ENCODE measurements at places on chromosomes 4 and X. TPM values are rescaled to one million over a fixed set of nuclear protein-coding genes. Genes with fewer than 3 reads are reported as not detected.
A peak's percentile ranks its signal among the peaks of the same experiment; 100 is the strongest.

DNA sequence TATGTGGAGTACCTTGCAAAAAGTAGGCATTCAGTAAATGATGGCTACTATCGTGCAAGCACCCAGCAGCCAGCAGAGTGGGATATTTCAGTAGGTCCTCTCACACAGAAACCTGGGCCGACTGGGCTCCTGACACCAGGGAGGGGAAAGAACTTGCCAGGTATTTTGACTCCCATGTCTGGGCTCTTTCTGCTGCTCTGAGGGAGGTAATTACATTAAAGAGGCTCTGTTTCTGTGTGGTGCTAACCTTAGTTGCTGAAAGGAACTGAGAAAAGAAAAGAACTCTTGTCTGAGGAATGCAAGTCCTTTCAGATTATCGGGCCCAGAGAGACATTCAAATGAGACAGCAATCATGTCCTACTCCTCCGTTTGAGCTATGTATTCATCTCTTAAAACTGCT, 175.8 kb upstream of the MTMR8 start:
- H3K4me3 ChIP-seq: no peak overlapping the region
- H3K27ac ChIP-seq: no peak overlapping the region
- no peaks in the 10 kb centered on the region for H3K27me3 ChIP-seq
- H3K4me1 ChIP-seq: no peaks in the 10 kb centered on the region
- DNase-seq: no peak

GRCh38 chr4:67125636-67126514, 419.4 kb downstream of the CENPC start:
- H3K4me1 ChIP-seq: no peaks in the 10 kb centered on the region
- H3K4me3 ChIP-seq: no peak overlapping the region
- no peaks in the 10 kb centered on the region for H3K27me3 ChIP-seq

- H3K4me1 ChIP-seq: peaks cover 21% of the 10 kb centered on the region
- H3K4me3 ChIP-seq: peak overlapping the region; percentile 92
- no peak for DNase-seq
- peak overlapping the region; percentile 83 for H3K27ac ChIP-seq
- H3K36me3 ChIP-seq: peaks cover 18% of the 10 kb centered on the region
- H3K27me3 ChIP-seq: no peaks in the 10 kb centered on the region
These were observed 653 bp downstream of the PLA2G12A start for GRCh38 chr4:109729117-109729717.

Gene PDE6B
- 23.2 TPM for total RNA-seq

DNA sequence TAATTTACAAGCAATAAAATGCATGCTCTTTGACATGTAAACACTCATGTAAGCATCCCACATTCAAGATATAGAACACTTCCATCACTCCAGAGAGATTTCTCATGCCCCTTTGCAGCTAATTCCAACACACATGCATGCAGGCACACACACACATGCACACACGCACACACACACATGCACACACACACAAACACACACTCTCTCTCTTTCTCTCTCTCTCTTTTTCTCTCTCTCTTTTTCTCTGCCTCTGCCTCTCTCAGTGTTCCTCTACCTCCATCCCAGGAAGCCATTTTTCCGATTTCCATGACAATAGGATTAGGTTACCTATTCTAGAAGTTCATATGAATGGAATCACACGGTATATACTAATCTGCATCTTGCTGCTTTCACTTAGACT, 11.9 kb upstream of the SOD3 start:
- H3K27ac ChIP-seq: no peak overlapping the region
- H3K4me1 ChIP-seq: no peaks in the 10 kb centered on the region
- H3K27me3 ChIP-seq: peaks cover 2% of the 10 kb centered on the region
- no peaks in the 10 kb centered on the region for H3K36me3 ChIP-seq
- no peak for DNase-seq

DNA sequence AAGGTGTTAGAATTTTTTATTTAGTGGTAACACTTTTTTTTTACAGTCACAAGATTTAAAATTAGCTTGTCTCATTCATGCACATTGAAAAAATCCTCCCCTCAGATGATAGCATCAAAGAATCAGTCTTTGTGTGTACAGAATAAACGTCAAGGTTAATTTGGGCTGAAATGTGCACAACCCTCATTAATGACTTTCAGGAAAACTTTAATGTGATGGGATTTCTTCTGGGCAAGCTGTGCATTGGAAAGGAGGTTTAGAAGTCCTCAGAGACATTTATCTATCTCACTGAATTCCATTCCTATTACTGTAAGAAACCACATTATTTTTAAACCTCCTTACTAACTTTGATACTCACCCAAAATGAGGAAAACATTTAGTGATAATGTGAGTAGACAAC, 88.2 kb upstream of the TECRL start:
- H3K27ac ChIP-seq: no peak overlapping the region
- no peaks in the 10 kb centered on the region for H3K4me1 ChIP-seq
- H3K36me3 ChIP-seq: no peaks in the 10 kb centered on the region
- H3K27me3 ChIP-seq: no peaks in the 10 kb centered on the region

DNA sequence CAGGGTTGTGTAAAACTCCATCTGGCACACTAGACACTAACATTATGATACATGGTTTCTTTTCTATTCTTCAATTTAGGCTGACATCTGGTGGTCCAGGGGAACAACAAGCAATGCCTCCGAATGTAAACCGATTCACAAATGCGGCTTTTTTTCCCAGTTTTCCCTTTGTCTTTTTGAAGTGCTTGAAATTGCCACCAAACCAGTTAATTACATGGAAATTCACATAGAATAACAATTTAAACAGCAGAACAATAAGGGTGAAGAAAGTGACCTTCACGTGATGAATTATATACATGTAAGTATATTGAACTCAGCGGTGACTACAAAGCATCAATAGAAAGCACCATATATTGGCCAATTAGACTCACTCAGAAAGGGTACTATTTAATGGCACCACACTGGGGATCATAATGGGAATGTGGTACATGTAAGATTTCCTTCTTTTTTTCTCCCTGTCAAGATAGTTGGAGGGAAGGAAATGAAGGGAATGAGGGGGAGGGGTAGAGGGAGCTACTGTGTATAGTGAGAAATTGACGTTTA, 103.9 kb downstream of the MMRN1 start:
- DNase-seq: no peak
- no peaks in the 10 kb centered on the region for H3K36me3 ChIP-seq
- H3K4me3 ChIP-seq: no peak overlapping the region
- H3K27ac ChIP-seq: no peak overlapping the region
- peaks cover 7% of the 10 kb centered on the region for H3K27me3 ChIP-seq
- H3K4me1 ChIP-seq: no peaks in the 10 kb centered on the region

GRCh38 chrX:14825851-14826250, 47.0 kb downstream of the FANCB start:
- no peaks in the 10 kb centered on the region for H3K27me3 ChIP-seq
- no peaks in the 10 kb centered on the region for H3K4me1 ChIP-seq
- H3K27ac ChIP-seq: no peak overlapping the region

Gene VCX3A
- not detected for total RNA-seq

Gene OPRPN
- not detected for total RNA-seq

DNA sequence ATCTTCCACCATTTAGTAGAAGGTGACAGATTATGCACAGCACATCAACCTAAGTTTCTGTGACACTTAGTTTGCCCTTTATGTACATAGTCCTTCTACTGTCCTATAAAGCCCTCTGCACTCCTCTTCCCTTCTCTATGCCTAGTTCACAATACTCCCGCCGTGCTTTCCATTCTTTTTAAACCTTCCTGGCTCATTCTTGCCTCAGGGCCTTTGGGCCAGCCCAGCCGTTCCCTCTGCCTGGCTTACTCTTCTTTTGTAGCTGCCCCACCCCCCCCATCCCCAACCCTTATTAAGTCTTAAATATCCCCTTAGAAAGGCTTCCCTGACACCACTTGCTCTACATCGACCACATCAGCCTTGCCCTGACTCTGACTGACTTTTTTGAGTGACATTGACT, 33.0 kb downstream of the SGMS2 start:
- no peaks in the 10 kb centered on the region for H3K36me3 ChIP-seq
- no peak for DNase-seq
- no peaks in the 10 kb centered on the region for H3K4me1 ChIP-seq
- no peak overlapping the region for H3K4me3 ChIP-seq
- H3K27me3 ChIP-seq: peaks cover 27% of the 10 kb centered on the region

DNA sequence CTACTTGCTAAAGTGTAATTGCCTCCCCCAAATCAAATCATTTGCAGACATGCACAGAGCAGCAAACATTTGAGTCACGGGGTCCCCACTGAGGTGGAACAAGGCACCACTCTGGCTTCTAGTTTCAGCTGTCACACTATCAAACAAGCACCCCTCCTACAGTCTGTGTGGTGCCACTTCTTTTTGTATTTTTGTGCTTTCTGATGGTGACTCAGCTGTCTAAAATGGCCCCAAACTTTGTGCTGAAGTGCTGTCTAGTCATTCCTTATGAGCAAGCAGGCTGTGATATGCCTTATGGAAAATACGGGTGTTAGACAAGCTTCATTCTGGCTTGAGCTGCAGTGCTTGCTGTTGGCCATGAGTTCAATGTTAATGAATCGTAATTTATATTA, 15.4 kb downstream of the IGFBP7 start:
- no peak overlapping the region for H3K27ac ChIP-seq
- H3K4me1 ChIP-seq: no peaks in the 10 kb centered on the region
- DNase-seq: no peak
- peaks cover 30% of the 10 kb centered on the region for H3K27me3 ChIP-seq
- no peaks in the 10 kb centered on the region for H3K36me3 ChIP-seq
- no peak overlapping the region for H3K4me3 ChIP-seq

DNA sequence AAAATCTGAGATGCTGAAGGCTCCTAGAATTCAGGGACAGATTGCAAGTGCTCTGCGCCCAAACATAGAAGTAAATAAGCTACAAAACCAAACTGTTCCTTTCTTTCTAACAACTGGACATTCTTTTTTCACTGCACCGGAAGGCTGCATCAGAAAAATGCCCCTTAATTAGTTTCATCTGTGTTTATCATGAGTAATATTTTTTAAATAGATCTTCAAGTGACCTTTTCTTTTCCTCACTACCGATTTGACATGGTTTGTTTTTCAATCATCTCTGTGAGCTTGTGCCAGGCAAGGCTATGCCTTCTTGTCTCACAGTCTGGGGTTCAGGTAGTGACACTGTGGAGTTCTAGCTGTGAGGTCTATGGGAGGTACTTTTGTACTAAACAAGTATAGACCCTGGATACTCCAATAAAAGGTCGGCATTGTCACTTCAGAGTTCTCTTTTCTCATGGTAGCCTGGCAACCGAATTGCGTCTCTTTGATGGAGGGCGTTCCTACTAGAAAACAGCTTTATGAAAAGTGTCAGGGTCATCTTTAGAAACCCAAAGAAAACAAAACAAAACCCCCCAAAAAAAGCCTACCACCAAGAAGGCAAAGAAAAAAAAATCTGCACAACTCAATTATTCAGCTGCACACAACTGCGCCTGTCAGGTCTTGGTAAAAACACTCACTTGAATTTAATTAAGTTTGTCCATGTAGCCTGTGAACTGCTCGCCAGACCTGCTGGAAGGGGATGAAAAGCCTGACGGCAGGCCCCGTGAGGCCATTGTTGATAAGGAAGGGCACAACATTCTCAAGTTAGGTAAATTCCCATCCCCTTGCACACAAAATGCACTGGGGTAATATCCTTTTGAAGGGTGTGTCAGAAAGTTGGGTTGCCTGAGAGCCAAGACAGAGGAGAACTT, 22.8 kb upstream of the ADAMTS3 start:
- no peaks in the 10 kb centered on the region for H3K36me3 ChIP-seq
- DNase-seq: no peak
- no peak overlapping the region for H3K27ac ChIP-seq
- H3K4me3 ChIP-seq: no peak overlapping the region
- H3K4me1 ChIP-seq: no peaks in the 10 kb centered on the region

Gene CCDC149
- not detected for total RNA-seq

- H3K27ac ChIP-seq: no peak overlapping the region
- no peaks in the 10 kb centered on the region for H3K4me1 ChIP-seq
- DNase-seq: no peak
- H3K36me3 ChIP-seq: no peaks in the 10 kb centered on the region
- no peaks in the 10 kb centered on the region for H3K27me3 ChIP-seq
These were observed 53.7 kb downstream of the NAA11 start for GRCh38 chr4:79272126-79272525.

Gene SPANXN4
- total RNA-seq: not detected

DNA sequence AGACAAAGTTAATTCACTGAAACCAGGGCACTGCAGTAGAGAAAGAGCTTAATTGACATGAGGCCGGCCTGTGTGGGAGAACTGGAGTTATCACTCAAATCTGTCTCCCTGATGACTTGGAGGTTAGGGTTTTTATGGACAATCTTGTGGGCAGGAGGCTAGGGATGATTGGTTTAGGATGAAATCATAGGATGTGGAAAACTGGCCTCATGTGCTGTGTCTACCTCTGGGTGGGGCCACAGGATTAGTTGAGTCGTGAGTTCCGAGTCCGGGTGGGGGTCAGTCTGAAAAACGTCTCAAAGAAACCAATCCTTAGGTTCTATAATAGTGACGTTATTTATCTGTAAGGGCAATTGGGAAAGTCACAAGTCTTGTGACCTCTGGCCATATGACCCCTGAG, 68.1 kb downstream of the UCHL1 start:
- H3K4me1 ChIP-seq: no peaks in the 10 kb centered on the region
- H3K27ac ChIP-seq: no peak overlapping the region
- DNase-seq: no peak
- H3K36me3 ChIP-seq: no peaks in the 10 kb centered on the region
- no peaks in the 10 kb centered on the region for H3K27me3 ChIP-seq
- no peak overlapping the region for H3K4me3 ChIP-seq

- H3K27me3 ChIP-seq: no peaks in the 10 kb centered on the region
- no peaks in the 10 kb centered on the region for H3K36me3 ChIP-seq
- H3K27ac ChIP-seq: no peak overlapping the region
- H3K4me3 ChIP-seq: no peak overlapping the region
- H3K4me1 ChIP-seq: peaks cover 1% of the 10 kb centered on the region
These were observed 28.6 kb upstream of the TAF9B start for GRCh38 chrX:78168065-78168464.

DNA sequence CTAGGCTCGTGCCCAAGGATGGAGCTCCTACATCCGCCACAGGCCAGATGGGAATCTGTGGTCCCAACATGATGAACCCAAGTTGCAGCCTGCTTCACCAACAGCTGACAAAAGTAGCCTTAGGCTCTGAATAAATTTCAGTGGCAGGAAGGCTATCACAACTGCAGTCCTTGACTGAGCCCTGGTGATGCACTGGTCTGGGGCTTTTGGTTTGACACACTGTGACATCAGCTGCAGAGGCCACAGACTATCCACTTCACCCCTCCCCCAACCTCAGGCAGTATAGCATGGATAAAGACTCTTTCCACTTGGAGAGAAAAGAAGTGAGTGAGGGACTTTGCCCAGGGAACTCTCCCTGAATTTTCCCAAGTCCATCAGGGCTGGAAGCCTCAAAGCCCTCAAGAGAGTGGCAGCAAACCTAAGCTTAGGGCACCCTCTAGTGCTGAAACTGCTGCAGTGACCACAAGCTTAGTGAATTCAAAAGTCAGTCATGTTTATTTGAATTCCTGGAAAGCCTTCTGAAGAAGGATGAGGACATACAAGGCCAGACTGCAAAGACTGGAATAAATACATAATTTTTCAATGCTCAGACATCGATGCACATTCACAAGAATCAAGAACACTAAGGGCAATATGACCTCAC, 135.0 kb upstream of the TENT5D start:
- no peaks in the 10 kb centered on the region for H3K4me1 ChIP-seq
- no peak for DNase-seq
- H3K36me3 ChIP-seq: no peaks in the 10 kb centered on the region
- no peaks in the 10 kb centered on the region for H3K27me3 ChIP-seq
- H3K27ac ChIP-seq: no peak overlapping the region

Gene SFRP2
- not detected for total RNA-seq
